ENCODE measurements at places on chromosomes 1 and 21.

DNA sequence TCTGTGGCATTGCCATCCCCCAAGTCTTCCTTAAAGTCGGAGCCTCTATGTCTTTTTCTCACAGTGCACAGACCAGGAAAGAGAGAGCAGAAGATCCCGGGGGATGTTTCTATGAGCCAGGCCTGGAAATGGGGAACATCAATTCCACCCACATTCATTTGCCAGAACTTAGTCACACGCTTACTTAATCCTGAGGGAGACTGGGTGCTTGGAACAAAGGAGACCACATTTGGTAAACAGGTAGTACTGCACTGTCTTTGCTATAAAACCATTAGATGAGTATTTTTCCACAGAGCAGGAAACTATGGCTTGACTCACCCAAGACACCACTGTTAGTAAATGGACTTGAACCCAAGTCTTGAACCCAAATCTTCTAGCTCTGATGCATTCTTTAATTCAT, 60.7 kb upstream of the CTTNBP2NL start:
- no peak for DNase-seq

DNA sequence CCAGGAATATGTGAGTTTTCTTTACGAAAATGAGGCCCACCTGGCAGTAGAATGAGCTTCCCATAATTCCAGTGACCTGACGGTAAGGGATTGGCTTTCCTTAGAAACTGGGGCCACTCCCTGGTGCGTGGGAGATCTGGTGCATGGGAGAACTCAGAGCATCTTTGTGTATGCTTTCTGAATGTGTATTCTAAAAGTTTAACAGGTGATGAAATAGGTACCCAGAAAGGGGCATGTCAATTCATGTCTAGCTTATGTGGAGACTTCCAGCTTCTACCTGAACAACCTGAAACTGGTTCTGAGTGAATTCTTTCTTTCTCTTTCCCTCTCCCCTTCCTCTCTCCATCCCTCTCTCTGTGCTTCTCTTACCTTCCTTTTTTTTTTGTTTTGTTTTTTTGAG, 15.2 kb upstream of the FCRLA start:
- DNase-seq, result no peak

- DNase-seq, result peak; percentile 61
Observed at GRCh38 chr1:169698976-169699375, 12.4 kb downstream of the SELL start.

DNA sequence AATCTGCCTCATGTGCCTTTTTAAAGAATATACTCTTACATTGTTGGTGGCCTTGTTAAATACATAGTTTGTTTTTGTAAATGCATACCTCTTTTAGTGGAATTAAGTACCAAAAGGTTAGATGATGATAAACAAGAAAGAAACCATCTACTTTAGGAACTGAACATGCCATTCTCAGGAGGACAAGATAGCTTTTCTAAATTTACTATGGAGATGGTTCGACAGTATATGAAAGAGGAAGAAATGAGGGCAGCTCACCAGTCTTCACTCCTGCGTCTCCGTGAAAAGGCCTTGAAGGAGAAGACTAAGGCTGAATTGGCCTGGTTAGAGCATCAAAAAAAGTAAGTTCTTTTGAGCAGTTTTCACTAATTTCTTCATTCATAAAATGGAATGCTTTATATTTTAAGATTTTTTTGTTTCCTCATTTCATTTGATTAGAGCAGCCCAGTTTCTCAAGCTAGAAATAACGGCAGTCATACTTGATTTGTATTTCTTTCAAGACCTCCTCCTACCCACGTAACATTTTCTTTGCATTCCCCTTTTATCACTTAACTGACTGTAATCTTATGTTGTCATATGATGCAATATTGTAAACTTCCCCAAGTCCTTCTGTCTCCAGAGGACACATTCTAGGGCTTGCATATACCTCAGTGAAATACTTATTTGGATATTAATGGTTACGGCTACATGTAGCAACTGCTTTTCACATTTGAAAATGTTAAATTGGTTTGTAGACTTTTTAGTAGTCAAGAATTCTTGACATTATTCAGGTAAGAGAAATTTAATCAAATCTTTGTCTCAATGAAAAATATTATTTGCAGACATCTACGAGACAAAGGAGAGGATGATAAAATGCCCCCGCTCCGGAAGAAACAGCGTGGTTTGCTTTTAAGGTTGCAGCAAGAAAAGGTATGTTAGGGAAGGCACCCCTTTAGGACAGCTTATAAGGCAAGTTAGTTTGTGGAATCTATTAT, 99.3 kb downstream of the CEP350 start:
- DNase-seq, result no peak

DNA sequence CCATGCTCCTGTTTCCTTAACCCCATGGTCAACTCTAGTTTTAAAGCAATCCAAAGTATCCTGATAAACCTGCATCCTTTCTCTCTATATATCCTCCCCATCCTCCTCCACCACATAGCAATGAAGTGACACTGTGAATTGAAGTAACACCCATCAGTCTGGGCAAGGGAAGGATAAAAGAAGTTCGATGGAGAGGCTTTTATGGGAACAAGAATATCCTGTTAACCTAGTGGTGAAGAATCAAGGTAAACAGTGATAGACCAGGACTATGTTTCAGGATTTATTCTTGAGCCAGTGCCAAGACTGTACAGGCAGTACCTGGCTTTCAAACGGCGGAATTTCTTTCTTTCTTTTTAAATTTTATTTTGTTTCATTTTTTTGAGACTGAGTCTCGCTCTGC, 17.6 kb downstream of the RABIF start:
- no peak for DNase-seq

DNA sequence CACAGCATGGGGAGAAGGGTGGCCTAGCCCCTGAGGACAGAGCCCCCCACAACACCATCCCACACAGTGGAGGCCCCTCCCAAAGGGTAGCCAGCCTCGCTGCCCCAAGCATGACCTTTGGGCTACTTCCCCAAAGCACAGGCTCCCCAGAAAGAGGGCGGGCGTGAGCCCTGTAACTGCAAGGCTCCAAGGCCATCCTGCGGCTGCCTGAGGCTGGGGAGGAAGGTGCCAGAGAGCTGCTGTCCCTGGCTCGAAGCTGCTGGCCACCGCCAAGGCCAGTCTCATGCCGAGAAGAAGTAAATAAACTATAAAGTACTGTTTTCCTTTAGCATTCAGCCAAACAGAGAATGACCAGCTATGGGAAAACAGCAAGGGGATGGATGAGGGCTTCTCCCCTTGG, 27.5 kb downstream of the UBASH3A start:
- no peak for DNase-seq

- no peak for DNase-seq
Observed at GRCh38 chr1:243587823-243588560, 262.1 kb downstream of the AKT3 start.

GRCh38 chr1:155485945-155486344, 76.7 kb downstream of the ASH1L start:
- DNase-seq, result no peak

DNA sequence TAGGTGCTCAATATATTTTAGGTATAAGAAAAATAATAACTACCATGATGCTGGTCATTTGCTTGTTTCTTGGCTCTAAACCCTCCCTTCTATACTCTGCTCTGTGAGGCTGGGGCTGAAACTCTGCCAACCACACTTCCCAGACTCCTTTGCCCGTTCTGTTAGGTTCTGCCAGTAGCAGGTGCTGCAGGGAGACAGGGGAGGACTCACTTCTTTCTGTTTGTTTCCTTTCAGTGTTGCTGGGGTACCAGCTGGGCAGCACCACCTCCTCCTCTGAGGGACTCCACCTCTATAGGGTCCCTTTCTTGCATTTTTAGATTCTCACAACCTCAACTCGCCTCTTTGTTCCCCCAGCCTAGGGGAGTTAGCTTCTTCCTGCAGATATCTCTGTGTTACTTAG, 17.0 kb upstream of the SH2D2A start:
- peak; percentile 25 for DNase-seq

- DNase-seq, result peak; percentile 50
Observed at GRCh38 chr1:207698822-207699483, 52.9 kb upstream of the CD46 start.

DNA sequence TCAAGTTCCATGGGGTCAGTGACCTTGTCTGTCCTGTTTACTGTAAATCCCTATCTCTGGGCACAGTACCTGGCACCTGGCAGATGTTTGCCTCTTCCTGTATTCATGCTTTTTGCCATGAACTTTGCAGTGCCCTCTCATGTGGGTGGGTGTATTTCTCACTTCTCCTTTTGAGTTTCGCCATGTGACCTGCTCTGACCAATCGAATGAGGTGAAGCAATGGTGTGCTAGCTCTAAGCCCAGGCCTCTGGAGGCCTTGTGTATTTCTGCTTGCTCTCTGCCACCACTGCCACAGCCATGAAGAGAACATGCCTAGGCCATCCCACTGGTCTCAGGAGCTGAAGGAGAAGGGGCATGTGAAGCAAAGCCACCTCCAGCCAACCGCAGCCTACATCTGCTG, 185.5 kb upstream of the ZC3H12A start:
- no peak for DNase-seq

DNA sequence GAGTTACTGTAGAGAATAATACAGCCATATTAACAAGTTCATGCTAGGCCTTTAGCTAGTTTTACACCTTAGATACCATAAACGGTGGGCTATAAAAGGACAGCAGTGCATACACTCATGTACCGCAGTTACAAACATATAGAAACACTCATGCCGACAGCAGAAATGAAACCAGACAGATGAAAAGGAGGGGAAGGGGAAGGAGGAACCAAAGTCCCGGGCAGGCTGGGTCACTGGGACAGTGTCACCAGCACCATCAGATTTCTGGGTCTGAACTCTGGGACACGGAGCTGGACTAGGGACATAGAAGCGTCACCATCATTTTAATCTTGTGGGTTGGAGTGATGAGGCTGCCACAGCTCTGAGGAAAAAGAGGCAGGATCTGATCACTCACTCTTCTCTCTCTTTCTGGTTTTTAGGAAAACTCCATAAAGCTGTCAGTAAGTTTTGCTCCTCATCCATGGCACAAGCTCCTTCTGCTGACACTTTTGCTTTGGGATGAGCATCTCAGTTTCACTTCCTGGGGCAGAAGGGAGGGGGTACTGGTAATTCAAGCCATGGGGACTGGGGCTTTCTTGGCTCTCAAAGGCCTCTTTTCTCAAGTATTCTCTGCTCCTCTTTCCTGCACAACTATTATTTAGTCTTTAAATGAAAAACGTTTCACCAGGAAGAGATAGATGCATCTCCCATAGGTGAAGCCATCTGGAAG, 7.8 kb upstream of the ZNF691 start:
- no peak for DNase-seq

GRCh38 chr21:35994613-35995012, 65.7 kb downstream of the SETD4 start:
- no peak for DNase-seq

GRCh38 chr1:60835649-60836048, 246.7 kb upstream of the NFIA start:
- DNase-seq, result no peak

DNA sequence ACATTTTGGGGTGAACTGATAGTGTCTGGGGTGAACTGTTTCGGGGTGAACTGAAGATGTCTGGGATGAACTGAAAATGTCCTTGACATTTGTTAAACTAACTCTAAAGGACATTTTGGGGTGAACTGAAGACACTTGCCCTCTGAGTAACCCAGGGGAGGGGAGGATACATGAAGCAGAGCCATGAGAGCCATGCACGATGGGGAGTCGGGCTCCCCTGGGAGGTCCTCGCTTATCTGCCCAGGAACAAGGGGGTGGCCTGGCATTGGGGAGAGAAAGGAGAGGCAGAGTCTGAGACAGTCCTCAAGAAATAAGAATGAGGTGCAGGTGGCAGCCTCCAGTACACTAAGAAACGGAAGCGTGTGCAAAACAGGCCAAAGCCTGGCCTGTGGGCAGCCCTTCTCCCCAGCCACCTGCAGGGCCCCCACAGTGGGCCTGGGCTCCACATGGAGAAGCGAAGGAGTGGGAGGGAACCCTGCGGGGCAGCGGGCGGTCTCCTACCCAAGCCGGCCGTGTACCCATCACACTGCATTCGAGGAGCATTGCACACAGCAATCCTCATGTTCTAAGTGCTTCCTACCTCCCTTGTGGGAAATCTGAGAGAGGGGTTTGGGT, 24.2 kb downstream of the RSPH1 start:
- DNase-seq, result no peak

- peak; percentile 91 for DNase-seq
Observed at GRCh38 chr21:42062236-42063022, 8.7 kb upstream of the UMODL1 start.

DNA sequence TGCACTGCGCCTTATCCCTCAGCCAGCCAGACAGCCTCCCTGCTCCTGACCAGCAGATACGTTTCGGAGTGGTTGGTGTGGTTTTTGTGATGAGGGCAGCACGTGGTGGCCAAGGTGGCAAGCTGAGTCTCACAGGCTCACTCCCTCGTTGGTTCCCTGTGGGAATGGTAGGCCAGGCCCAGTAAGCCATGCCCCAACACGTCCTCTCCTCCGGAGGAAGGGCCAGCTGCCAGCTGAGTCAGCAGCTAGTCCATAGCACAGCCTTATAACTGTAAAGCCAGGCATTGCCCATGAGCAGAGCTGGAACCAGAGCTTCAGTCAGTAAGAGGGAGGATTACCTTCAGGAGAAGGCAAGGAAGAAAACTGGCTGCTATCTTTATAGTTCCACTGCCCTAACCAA, 29.5 kb downstream of the SZRD1 start:
- DNase-seq, result no peak

DNA sequence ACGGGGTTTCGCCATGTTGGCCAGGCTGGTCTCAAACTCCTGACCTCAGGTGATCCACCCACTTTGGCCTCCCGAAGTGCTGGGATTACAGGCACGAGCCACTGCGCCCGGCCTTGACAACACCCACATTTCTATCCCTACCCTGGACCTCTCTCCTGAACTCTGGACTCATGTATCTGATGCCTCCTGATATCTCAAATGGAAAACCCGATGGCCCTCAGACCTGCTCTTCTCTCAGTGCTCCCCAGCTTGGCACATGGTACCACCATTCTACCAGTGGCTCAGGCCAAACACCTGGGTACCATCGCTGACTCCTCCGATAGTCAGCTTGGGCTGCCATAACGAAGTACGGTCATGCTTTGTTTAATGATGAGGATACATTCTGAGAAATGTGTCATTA, 8.5 kb upstream of the RHBG start:
- no peak for DNase-seq

DNA sequence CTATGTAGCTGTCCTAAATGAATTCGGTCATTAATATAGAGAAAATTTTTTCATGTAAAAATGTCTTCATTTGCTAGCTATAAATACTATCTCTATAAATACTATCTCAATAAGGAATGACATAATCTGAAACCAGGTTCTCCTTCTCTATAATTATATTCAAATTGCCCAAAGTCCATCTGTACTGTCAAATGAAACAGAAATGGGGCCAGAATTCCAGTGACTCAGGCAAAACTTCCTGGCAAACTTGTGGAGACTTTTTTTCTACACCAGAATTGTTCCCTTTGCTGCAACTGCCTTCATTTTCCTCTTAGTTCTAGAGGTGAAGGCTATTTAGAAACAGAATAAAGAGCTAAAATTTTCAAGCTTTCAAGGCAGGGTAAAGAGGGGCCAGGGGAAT, 152.5 kb downstream of the KCNH1 start:
- DNase-seq, result no peak

- no peak for DNase-seq
Observed at GRCh38 chr21:29184037-29184436, 53.6 kb downstream of the MAP3K7CL start.

DNA sequence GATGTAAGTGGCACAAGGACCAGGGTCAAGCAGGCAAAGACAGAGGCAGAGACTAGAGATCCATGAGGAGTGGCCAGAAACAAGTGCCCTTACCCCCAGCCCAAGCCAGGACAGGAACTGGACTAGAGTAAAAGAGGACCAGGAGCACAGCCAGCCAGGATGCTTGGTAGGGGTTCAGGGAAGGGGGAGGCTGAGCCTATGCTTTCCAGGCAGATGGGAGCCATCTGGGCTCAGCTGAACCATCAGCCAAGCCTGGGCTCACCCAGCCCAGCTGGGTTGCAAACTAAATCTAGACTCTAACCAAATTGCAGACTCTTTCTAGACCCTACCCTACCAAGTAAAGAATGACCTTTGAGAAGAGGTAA, 15.2 kb downstream of the PDZK1IP1 start:
- DNase-seq, result no peak

Measured in DND-41 (cell line).